ENCODE measurements at places on chromosomes 11 and 22.
A peak's percentile ranks its signal among the peaks of the same experiment; 100 is the strongest.

- DNase-seq = no peak
These were observed 53.3 kb downstream of the PPFIA1 start for GRCh38 chr11:70323806-70324205.

DNA sequence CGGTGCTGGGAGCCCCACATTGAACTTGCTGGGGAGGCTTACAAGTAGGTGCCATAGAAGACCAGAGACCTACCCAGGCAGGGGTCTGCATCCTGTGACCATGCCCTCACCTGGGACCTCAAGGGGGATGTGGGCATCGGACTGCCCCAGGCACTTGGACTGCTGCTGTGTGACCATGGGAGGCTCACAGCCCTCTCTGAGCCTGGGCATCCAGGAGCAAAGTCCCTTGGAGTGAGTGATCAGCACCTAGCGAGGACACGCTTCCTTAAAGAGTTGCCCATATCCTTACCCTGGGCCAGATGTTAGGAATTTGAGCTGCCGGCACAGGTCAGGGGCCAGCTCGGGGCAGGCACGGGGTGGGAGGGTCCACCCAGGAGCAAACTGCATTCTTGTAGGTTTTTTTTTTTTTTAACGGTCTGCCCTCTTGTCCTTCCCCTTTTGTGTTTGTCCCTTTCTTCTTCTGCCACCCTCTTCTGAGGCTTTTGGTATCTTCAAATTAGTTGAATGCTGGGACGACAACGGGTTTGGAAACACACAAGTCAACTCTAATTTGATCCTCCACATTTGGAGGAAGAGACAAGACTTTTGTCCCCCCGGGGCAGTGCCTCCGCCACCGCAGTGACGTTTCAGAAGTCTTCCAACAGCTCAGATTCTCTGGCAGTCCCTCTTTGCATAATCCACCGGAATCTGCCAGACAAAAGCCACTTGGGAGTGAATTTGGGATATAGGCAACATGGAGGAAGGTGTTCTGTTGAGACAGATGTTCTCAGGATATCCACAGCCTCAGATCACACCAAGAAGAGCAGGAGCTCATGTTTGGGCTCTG lies 46.1 kb upstream of the LINC01488 start:
- peak; percentile 71 for DNase-seq

DNA sequence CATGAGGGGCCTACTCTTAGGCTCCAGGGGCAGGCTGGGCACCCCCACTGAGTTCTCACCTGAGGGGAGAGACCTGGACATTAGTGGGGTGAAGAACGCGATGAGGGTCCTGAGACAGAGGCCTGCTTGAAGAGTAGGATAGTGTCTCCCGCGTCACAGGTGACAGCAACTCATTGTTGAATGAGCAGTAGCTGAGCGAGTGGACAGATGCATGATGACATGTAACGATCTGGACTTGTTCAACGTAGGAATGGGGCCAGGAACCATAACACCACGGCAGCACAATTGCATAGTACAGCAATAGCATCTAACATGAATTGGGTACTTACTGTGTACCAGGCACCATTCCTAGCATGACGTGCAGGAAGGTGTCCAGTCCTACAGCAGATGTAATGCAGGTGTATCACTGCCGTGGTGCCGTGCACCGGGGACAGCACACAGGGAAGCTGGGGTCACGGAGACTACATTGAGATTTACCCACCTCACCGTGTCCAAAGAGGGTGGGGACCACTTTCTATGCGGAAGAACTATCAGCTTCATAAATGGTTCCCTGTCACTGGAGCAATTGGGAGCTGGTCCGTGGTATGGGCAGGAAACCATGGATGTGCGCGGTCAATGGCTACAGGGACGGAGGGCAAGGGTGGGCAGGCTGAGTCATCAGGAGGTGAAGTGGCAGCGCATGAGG lies 1019.1 kb downstream of the TBC1D22A start:
- peak; percentile 23 for DNase-seq

GRCh38 chr11:36258730-36259360 lies 30.4 kb downstream of the COMMD9 start:
- DNase-seq = peak; percentile 79

- DNase-seq = no peak
These were observed 81.9 kb downstream of the UVRAG start for GRCh38 chr11:75896843-75897419.

Measured in ecto neural progenitor cell (in vitro differentiated cells).